ENCODE measurements at places on chromosomes 13 and 19.

GRCh38 chr13:36000028-36000427 lies 131.2 kb downstream of the DCLK1 start:
- no peak for DNase-seq

GRCh38 chr13:26921918-26922317 lies 161.3 kb upstream of the GPR12 start:
- no peak for DNase-seq

GRCh38 chr13:112213467-112214255 lies 146.7 kb downstream of the SOX1 start:
- DNase-seq = no peak

- no peak for DNase-seq
Measured at GRCh38 chr19:3543150-3544057, 4.4 kb downstream of the TEKTIP1 start.

GRCh38 chr19:48578891-48579290 lies 26.9 kb downstream of the SULT2B1 start:
- no peak for DNase-seq

GRCh38 chr19:45508861-45509691 lies 1.8 kb downstream of the VASP start:
- DNase-seq = no peak

DNA sequence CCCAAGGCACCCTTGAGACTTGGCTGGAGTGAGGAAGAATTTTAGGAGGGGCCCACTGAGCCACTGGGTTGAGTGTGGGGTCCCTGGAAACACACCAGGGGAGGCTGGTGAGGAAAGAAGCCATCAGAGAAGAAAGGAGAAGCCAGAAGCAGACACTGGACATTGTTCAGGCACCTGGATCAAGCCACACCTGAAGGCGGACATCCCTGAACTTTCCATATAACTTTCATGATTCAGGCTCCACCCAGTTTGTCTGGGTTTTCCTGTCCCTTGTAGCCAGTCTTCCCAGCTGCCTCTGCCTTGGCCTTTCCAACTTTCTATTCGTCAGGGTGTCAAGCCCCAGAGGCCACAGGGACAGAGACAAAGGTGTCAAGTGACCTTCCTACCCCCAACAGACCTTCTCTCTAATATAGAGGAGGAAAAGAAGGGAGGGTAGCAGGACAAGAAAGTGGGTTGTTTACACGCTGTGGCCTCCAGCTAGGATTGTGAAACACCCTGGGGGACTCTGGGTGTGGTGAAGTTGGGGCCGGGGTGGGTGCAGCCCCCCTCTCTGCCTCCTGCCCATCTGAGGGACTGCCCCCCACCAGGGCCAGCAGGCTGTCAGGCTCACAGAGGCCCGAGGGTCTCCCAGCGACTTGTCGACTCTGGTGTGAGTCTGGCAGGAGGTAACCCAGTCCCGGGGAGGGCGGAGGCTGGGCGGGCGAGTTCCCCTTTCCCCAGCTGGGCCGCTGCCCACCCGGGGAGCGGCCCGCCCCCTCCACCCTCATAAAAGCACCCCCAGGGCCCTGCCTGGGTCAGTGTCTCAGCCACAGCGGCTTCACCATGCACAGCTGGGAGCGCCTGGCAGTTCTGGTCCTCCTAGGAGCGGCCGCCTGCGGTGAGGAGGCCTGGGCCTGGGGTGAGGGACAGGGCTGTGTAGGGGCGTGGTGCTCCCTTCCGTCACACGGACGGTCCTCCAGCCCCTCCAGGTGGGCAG lies at the start of gene CFD:
Gene CFD (plus strand): TSS at position 797 of the 976 bp plus-strand sequence. CDS start 26 bp downstream, at position 823.
- no peak for DNase-seq

- DNase-seq = no peak
Measured at GRCh38 chr13:75217949-75218348, 264.0 kb downstream of the TBC1D4 start.

- DNase-seq = no peak
Measured at GRCh38 chr19:18674616-18675015, 8.9 kb upstream of the CRTC1 start.

All from stimulated activated CD8-positive, alpha-beta memory T cell treated with anti-CD3 and anti-CD28 coated beads, Interleukin-4, amount 100 ng/mL, for 1 hour (primary cell).